ENCODE measurements at places on chromosomes 13 and 19. TPM values are rescaled to one million over a fixed set of nuclear protein-coding genes. Genes with fewer than 3 reads are reported as not detected.

ZNF570 gene
- 18.5 TPM for total RNA-seq

GIPR gene
- not detected for total RNA-seq

GFY gene
- total RNA-seq: not detected

TMEM272 gene
- total RNA-seq: 1.2 TPM

PARP4 gene
- 17.4 TPM for total RNA-seq

OR10H1 gene
- not detected for total RNA-seq

NKPD1 gene
- 0.54 TPM for total RNA-seq

SHISA2 gene
- total RNA-seq: 12.6 TPM

SIGLECL1 gene
- total RNA-seq: not detected

KCNN4 gene
- total RNA-seq: 0.36 TPM

SWSAP1 gene
- 0.64 TPM for total RNA-seq

AP1M2 gene
- 3.0 TPM for total RNA-seq

PNMA8A gene
- total RNA-seq: 41.1 TPM

PRKACA gene
- total RNA-seq: 27.7 TPM
